ENCODE measurements at places on chromosomes 5 and 9. TPM values are rescaled to one million over a fixed set of nuclear protein-coding genes. Genes with fewer than 3 reads are reported as not detected.
A peak's percentile ranks its signal among the peaks of the same experiment; 100 is the strongest.

Gene PDLIM4
- total RNA-seq = 56.6 TPM

GRCh38 chr9:14321517-14322130 is 7.7 kb upstream of the NFIB start:
- DNase-seq = peak; percentile 57

DNA sequence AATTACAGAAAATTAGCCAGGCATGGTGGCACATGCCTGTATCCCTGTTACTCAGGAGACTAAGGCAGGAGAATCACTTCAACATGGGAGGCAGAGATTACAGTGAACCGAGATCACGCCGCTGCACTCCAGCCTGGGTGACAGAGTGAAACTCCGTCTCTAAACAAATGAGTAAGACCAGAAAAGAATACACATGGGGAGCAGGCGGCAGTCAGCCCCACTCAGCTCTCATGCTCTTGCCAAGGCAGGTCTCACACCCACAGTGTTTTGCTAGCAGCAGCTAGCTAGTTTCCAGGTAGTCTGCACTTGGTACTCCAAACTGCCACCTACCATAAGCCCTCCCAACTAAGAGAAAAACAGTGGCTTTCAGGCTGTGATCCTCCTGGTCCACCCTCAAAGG is 722.3 kb upstream of the CTNND2 start:
- no peak for DNase-seq

DNA sequence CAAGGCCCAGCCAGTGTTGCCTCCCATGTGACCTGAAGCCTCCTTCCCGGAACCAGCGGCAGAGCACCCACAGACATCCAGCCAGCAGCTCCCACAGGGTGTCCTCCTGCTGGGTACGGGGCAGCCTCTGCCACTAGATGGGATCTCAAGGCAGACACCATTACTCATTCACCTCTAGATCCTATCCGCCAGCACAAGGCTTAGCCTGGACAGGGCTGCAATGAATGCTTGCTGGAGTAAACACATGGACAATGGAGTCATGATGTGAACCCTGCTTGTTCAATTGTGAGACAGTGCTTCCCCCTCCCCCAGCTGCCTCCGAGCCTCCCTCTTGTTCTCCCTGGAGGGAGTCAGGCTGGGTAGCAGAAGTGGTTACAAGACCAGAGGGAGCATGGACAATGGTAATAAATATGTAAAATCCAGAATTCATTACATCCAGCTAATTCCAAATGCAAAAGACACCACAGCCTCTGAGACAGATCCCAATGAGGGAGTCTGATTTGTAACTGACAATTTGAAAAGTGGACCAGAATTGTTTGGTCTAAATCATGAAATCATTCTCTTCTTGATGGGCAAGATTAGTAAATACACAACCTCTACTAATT is 132.0 kb downstream of the CRB2 start:
- DNase-seq = no peak

DNA sequence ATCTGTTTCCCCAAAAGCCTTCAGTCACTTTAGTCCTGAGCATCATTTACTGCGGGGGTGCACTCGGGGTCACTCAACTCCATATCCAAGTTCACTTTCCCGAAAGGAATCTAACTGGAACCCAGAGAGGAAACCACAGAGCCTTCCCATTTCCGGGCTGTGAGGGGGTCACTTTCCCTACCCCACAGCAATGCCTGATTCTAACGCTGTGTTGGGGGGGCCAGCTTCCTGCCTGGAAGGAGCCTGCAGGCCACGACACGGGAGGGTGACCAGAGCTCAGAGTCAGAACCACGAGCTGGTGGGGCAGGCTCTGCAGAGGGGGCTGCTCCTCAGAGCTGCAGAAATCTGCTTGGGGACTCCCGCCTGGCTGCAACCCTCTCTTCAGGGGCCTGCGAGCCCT is 20.3 kb downstream of the BRD9 start:
- no peak for DNase-seq

DNA sequence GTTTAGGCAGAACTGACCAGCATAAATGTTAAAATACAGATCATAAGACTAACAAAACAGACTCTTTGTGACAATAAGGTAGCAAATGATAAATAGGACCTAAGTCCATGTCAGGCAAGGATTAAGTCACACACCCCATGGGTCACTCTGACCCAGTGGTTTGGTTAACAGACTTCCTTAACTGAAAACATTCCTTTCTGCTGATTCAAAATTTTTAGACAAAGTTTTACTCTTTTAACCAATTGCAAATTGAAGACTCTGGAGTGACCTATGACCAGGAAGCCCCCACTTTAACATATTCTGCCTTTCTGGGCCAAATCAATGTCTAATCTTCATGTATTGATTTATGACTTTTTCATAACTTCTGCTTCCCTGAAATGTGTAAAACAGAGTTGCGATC is 4.9 kb upstream of the NXNL2 start:
- peak; percentile 90 for DNase-seq
